SIG-M5 (cell line): ENCODE measurements at places on chromosomes 1 and 21.

DNA sequence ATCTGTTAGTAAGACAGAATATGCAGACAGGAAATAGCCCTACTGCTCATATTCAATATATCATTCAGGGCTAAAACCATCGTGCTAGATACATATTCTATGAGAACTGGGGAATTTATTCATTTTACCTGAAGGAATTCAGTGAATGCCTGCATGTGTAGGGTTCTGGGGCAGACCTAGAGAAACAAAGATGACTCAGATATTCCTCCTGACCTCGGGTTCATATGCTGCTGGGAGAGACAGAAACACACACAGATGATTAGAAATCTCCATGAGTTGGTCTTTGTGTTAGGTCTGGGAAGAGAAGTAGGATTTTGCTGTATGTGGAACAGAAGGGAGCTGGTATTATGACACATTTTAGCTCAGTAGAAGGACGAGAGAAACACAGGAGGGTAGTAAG, 176.5 kb upstream of the ST6GALNAC5 start:
- DNase-seq, result no peak

- no peak for DNase-seq
Observed at GRCh38 chr1:53340660-53341520, 13.0 kb upstream of the LRP8 start.

DNA sequence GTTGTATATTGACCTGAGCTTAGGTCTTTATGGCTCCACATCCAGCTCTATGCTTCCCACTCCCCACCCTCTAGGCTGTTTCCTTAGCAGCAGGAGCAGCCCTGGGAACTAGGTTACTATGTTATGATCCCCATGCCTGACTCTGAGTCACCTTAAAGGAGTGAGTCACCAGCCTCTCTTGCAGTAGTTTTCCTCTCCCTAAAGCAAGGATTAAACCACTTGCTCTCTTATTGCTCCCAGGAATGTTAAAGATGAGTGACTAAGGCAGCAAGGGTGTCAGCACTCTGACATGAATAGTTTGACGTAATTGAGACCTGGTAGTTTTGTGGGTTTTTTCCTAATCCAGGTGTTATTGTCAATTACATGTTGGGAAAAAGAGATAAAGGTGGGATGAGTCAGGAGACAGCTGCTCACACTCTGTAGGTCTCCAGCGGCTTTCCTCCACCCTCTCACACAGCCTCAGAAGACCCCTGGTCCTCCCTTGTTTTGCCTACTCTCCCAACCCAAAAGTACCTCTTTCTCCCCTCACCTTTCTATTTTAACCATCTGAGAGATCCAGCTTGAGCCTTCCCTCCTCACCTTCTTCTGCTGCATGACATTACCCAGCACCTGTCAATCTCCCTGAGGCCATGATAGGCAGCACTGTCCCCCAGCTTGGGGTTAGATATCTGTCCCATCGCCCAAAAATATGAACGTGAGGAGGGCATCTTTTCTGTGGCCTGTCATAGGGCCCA, 369.1 kb upstream of the VAMP3 start:
- DNase-seq, result no peak

- no peak for DNase-seq
Observed at GRCh38 chr21:45768740-45769048, 125.2 kb downstream of the PCBP3 start.

DNA sequence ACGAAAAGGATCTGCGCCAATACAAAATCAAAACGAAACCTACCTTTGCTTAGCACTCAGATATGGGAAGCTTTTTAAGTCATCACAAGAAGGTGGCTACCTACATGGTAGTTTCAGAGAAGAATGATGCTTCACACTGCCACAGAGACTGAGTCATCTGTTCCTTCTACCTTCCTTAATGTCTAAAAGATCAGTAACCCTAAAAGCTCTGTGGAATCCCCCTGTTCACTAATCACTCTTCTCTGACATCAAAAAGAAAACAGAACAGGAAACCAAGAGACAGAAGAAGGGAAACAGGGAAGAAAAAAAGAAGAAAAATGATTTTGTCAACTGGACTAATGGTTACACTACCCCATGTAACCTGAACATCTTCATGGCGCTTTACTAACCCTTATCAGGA, 177.2 kb downstream of the SMYD3 start:
- no peak for DNase-seq

DNA sequence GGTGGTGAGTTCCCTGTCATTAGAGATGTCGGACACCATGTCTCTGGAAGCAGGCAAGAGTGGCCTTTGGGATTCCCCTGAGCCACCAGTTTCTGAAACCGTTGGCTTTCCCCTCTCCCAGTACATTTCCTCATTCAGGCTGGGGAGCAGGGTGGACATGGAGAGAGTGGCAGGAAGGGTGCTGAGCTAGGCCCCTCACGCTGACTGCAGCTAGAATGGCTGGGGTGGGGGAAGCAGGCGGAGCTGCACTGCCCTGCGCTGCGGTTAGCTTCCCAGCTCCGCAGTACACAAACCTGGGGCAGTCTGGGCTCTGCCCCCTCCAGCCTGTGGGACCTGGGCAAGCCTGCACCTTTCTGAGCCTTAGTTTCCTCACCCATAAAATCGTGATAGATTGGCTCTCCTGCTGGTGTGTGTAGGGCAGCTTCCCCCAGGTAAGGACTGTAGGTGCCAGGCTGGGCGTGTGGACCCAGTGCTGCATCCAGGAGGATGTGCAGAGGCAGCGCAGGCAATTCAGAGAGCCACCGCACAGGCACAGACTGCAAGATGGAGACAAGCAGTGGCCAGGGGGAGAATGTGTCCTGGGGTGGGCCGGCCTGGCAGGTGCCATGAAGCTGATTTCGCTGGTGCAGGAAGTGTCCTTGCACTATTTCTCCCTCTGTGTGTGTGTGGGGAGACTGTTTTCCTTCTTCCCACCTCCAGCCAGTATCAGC, 3.0 kb downstream of the PLA2G2F start:
- no peak for DNase-seq

DNA sequence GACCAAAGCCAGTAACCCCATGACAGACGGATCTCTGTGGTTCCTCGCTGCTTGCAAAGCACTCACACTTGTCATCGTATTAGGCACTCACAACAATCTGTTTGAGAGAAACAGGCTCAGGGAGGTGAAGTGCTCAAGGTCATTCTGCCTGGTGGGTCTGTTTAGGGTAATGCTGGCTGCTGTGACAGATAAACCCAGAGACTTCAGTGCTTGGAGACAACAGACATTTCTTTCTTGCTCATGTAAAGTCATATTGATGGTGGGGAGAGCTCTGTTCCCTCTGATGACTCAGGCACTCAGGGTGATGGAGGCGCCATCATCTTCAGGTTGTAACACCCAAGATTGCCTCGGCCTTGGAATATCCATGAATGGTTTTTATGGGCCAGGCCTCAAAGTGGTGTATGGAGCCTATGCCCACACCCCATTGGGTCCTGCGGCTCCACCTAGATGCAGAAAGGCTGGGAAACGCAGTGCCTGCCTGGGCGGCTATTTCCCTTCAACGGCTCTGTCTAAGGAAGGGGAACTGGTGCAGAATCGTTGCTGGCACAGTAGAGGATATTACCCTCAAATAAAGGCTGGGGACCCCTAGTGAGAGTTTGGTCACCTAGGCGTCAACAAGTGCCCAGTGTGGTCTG, 71.6 kb upstream of the SELENON start:
- DNase-seq, result no peak

GRCh38 chr1:200670242-200671118, 773 bp upstream of the DDX59 start:
- DNase-seq, result no peak

GRCh38 chr21:19507682-19508260, 1104.2 kb upstream of the TMPRSS15 start:
- no peak for DNase-seq

DNA sequence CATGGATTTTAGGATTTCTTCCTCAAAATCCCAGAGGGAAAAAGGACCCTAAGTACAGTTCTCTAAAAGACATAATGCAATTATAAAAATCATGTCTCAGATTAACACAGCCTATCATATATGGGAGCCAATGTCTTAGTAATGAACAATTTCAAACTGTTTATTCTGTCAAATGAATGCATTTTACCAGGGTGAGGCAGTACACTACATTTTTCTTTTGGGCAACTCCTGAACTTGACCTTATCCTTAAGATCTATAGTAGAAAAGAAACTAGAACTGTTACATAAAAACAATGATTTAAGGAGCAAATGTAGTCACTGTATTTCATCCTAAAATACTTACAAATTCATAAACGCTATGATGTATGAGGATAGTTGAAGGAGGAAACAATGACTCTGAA, 226.3 kb upstream of the B3GALT2 start:
- no peak for DNase-seq

GRCh38 chr1:90955769-90956168, 66.1 kb downstream of the ZNF644 start:
- no peak for DNase-seq

DNA sequence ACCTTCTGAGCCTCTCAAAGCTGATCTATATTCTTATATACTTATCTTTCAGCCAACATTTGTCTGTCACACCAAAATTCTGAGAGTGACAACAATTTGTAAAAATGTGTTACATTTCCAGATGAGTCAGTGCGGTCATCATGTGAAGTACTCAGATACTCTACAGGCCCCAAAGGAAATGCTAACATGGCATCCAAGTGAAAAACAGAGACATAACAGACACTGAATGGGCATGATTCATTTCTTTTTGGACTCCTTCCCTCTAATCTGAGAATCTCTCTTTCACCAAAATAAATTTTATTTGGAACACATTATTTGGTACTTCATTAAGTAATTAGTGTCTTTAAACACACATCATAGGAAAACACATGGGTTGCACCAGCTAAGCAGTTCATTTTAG, 96.6 kb downstream of the SLC44A5 start:
- no peak for DNase-seq

- no peak for DNase-seq
Observed at GRCh38 chr1:60904099-60904851, 178.1 kb upstream of the NFIA start.

DNA sequence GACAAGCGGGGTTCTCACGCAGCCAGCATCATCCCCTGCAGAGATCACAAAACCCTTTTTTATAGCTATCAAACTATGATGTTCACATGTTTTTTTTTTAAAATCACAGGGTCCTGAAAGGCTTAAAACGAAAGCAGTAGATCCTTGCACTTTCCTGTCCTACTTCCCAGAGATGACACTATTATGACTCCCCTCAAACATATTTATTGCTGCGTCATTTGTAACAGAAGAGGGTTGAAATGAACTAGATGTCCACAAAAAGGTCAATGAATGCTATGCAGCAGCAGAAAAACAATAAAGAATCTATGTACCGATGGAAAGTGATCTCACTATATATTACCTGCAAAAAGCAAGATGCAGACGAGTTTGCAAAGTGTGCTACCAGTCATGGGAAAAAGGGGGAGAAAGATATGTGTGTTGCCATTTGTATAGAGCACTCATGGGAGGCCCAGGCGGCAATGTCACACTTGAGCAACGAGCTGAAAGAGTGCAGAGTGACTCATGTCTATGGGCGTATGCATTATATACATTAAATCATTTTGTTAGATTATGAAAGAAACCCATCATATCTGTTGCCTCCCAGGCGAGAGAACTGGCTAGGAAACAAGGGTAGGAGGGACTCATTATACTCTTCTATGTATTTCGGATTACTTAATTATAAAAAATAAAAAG, 68.9 kb upstream of the PARP1 start:
- peak; percentile 41 for DNase-seq

DNA sequence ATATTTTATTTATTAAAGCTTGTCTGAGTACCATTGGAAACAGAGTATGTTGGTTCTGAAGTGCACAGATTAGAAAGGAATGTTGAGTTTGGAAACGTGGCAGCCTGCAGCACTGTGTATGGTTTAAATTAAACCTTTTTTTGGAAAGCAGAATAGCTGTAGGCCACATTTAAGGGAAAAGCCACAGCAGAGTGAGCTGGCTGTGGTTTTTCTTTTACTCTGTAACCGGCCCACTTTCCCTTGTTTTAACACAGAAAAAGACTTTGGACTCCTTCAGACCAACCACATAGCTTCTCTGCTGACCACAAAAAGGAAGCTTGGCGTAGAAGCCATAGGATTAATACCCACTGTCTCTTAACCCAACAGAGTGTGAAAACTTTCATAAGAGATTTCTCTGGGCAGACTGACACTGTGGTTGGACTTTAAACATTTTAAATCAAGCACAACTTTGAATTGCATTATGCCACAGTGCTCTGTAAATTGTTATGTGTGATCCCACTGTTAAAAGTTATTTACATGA, 75.2 kb downstream of the NFIA start:
- no peak for DNase-seq

GRCh38 chr1:207805841-207806421, 54.1 kb downstream of the CD46 start:
- DNase-seq, result no peak

DNA sequence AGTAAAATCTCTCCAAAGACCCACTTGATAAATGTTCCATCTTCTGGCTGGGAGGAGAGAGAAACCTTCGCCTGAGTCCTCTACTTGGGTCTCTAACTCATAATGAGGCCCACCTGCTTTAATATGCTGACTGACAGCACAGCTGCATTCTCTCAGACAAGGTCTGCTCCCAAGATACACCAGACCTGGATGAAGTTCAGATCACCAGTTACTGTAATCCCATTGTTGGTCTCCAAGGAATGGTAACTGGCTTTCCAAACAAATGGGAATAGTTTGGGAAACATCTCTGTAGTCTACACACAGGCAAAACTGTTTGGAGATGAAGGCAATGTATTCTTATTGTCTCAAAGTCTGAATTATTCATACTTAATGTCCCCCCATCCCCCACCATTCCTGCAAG, 27.9 kb upstream of the COL24A1 start:
- no peak for DNase-seq

GRCh38 chr1:54975356-54976108, 4.9 kb upstream of the TMEM61 start:
- no peak for DNase-seq

DNA sequence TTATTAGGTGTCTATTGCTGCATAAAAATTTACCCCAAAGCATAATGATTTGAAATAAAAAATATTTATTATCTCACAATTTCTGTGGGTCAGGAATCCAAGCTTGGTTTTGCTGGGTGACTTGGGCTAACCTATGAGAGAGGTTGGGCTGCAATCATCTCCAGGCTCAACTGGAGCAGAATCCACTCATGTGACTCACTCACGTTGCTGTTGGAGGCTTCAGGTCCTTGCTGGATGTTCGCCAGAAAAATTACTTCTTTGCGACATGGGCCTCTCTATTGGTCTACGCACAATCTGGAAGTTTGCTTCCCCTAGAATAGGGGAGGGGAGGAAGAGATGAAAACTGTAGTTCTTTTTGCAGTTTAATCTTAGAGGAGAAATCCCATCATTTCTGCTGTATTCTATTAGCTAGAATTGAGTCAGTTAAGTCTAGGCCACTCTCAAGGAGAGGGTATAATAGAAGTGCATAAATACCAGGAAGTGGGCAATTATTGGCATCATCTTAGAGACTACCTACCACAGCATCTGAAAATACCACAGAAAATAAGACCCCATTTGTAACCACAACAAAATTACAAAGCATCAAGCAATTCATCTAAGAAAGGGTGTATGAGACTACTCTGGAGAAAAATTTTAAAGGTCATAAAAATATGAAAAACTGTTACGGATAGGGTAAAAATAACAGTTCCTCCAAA, 5.7 kb upstream of the FASLG start:
- no peak for DNase-seq

GRCh38 chr1:162882248-162882674, 21.3 kb upstream of the CCDC190 start:
- DNase-seq, result no peak
